ENCODE measurements at places on chromosomes 7 and 10. TPM values are rescaled to one million over a fixed set of nuclear protein-coding genes. Genes with fewer than 3 reads are reported as not detected.

The MYOZ1 gene
- total RNA-seq = 0.18 TPM

The CCDC146 gene
- 0.83 TPM for total RNA-seq

The SPDYE9 gene
- not detected for total RNA-seq

The IL6 gene
- total RNA-seq = 18.3 TPM

The ZNF107 gene
- 3.6 TPM for total RNA-seq

The LEP gene
- not detected for total RNA-seq

The TMEM225B gene
- total RNA-seq = 0.54 TPM

The ANLN gene
- 209 TPM for total RNA-seq

The KNDC1 gene
- total RNA-seq = 0.56 TPM

The VGF gene
- 0.18 TPM for total RNA-seq

GRCh38 chr10:27701938-27702537 lies 43.6 kb downstream of the MKX start:
- DNase-seq = no peak

DNA sequence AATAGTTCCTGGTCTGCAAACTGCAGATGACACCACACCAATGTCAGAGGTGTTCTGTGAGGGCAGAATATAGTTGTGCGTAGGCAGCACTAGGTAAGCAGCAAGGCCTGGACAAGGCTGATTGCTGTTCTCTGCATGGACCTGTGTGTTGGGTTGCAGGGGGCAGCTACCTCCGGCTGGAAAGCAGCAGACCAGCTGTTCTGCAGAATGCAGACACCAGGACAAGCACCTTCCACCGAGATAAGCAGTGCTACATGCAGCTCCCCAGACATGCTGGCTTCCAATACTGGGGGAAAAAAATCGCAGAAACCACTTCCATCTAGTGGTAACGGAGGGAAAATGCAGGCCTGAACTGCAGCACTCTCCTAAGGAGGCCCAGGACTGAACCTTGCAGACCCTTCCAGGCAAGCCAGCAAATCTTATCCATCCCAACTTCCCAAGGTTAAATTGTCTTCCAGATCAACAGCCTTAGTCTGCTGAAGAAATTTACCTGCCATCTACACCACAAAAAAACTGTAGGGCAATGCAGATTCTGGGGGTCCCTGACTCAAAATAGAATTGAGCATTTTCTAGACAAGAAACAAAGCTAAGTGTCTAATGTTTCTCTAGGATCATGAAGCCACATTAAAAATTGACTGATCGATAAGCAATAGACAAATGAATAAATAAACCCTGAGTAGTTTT lies 50.5 kb upstream of the COBL start:
- peak; percentile 26 for DNase-seq

DNA sequence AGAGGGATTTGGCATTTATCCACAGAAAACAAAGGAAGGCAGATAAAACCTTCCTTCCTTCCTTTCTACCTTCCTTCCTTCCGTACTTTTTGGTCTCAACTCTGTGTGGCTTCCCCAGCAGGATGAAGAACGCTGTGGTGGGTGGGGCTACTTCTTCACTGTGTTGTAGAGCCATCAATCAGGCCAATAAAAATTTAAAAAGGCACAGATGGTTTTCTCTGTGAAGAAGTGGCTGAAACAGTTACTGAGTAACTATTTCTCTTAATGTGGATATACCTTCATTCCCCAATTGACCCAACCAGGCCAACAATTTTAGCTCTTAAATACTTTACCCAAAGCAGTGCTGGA lies 75.8 kb downstream of the ZNF92 start:
- no peak for DNase-seq

- no peak for DNase-seq
Measured at GRCh38 chr7:138212314-138212713, 136.1 kb downstream of the AKR1D1 start.

DNA sequence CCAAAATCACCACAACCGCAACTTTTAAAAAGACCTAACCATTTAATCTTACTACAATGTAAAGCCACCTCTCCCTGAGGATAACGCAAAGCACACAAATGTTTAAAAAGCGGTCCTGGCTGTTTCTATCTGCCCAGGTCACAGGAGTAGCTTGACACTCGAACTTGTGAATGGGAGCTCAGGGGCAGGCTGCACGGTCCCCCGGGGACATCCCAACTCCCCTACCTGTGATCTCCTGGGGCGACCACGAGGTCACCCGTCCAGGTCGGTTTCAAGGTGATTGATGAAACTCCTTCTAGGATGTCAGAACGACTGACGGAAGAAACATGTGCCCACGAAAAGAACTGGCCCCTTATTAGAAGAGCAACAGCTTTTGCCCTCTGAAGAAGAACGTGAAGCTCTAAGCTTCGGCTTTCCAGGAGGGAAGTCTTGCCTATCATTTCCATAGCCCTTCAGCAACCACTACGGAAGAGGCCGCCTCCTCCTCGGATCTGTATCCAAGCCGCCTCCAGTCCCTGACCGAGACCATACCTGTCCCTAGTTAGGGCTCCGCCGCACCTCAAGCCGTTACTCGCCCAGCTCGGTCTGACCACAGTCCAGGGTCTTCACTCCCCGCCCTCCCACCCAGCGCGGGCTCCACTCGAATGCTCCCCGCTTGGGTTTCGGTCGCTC lies 459 bp downstream of the CYCS start:
- DNase-seq = no peak

DNA sequence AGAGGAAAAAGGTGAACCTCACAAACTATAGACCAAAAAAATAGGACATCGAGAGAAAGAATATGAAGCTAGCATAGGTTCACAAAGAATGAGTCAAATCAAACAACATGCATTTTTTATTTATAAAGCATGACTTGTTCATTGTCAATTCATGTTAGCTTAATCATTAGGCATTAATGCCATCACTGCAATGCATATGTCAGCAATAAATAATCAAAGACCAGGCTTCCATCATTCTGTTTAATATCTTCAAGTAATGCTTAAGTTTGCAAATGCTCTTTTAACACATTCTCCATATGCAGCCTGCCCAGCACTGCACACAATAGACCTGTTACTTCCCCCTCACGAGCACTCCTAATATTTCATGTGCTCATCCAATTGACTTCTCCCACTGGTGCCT lies 8.9 kb upstream of the MAGI2 start:
- DNase-seq = no peak

GRCh38 chr7:112790586-112791003 lies 402 bp upstream of the TMEM168 start:
- no peak for DNase-seq

- DNase-seq = no peak
Measured at GRCh38 chr10:96576277-96576980, 10.4 kb downstream of the TM9SF3 start.

DNA sequence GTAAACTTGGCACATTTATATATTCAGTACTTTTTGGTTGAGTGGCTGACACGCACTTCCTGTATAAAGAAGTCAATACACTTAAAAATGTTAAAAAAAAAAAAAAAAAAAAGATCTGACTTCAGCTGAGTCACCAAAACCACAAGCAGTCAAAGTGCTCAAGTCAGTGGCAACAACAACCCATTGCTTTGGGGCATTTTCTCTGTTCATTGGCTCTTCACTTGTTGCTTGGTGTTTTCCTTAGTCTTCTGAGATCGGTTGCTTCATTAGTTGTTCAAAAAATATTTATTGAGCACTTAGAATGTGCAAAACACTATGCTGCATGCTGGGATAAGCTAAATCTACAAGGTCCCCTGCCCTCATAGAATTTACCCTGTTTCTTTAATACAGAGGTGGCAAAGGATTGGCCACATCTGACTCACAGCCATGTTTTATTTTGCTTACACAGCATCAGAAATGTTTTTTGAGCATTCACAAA lies 63.7 kb downstream of the ZNRF2 start:
- DNase-seq = peak; percentile 88

DNA sequence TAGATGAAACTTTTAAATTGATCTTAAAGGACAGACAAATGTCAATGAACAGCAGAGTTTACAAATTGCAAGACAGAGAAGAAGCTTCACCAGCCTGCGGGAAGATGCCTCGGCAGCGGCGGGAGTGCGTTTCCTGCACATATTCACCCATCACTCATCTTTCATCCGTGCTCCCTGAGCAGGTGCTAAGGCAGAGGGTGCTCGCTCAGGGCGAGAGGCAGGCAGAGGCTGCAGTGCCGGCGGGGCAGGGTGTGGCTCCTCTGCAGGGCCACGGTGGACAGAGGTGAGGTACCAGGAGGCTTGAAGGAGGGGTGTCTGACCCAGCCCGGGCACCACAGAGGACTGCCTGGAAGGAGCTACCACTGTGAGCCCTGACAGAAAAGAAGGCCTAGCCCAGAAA lies 155.2 kb upstream of the PPP2R2D start:
- DNase-seq = no peak

DNA sequence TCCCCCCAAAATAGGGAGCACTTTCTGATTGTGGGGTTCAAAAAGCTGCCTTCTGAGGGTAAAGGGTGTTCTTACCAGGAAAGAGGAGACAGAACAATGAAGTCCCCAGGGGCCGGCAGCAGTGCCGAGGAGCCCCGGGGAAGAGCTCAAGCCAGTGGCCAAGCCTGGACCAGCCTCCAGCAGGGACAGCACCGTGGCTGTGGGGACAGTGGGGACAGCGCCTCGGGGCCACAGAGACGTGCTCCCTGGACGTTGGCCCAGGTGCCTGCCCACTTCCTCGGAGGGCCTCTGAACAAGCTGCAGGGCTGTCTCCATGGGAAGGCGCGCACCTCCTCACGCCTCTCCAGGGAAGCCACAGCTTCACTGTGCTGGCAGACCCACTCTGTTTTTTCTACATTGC lies 312.6 kb downstream of the PTPRN2 start:
- no peak for DNase-seq

- no peak for DNase-seq
Measured at GRCh38 chr7:16816824-16817223, 12.0 kb upstream of the AGR2 start.

- no peak for DNase-seq
Measured at GRCh38 chr7:51613911-51614357, 297.3 kb upstream of the COBL start.

DNA sequence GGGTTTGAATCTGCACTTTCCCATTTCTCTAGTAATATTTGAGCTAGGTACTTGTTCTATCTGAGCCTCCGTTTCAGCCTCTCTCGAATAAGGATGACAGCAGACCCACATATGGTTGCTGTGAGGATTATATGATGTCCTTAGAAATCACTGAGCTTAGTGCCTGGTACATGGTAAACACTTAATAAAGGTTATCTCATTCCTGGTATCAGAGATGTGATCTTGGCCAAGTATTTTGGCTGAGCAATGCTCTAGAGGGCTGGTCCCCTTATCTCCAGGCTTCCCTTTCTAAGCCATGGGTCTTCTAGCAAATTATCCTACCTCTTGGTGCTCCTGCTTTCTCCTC lies 407 bp upstream of the MKRN1 start:
- DNase-seq = no peak

GRCh38 chr10:32953277-32953927 lies 4.6 kb downstream of the ITGB1 start:
- DNase-seq = no peak

GRCh38 chr10:43822631-43823580 lies 174.2 kb upstream of the ZNF32 start:
- no peak for DNase-seq

DNA sequence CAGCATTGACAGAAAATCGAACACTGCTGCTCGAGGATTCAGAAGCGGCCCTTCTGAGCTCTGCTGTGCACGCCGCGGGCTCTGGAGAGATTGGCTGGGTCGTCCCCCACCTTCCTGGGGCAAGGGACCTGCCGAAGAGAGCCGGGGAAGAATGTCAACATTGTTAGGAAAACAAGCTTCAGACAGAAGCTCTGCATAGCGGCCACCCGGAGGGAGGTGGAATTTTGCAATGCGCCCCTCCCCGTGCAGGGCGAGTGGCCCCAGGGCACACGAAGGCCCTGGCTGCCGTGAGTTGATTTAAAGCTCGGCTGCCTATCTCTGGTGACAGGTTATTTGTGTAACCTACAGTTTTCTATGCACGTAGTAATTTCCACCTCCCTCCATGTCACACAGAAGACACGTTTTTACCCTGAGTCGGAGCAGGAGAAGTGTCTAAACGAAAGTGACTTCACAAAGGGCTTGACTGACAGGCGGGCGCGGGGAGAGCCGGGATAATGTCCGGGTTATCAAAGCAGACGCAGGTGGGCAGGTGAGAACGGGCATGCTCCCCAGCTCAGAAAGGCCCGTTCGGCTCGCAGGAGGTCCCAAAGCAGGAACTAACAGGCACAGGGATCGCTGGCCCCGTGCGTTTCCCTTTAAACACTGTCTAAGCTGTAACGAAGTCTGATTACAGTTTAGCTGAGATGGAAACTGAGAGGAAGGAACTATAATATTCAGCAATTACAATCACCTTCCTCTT lies 84.6 kb downstream of the PDGFA start:
- DNase-seq = no peak

GRCh38 chr7:34655384-34655783 lies 2.6 kb upstream of the NPSR1 start:
- no peak for DNase-seq

DNA sequence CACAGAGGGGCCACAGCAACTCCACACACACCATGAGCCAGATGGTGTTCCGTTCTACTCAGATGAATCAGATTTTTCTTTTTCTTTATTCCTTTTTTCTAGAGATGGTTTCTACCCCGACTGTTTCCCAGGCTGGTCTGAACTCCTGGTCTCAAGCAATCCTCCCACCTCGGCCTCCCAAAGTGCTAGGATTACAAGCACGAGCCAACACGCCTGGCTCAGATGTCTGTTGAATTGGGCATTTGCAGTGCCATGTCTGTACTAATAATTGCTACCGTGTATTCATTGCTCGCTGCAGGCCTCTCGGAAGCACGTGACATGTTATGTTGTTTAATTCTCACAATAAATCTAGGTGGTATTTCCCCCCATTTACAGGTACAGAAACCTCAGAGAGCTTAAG lies 67.2 kb downstream of the RABGEF1 start:
- no peak for DNase-seq

- peak; percentile 35 for DNase-seq
Measured at GRCh38 chr10:22605168-22605567, 109.2 kb downstream of the PIP4K2A start.

- peak; percentile 24 for DNase-seq
Measured at GRCh38 chr7:129748356-129749109, 137.0 kb downstream of the NRF1 start.

- peak; percentile 10 for DNase-seq
Measured at GRCh38 chr10:121873236-121873635, 54.6 kb downstream of the ATE1 start.

DNA sequence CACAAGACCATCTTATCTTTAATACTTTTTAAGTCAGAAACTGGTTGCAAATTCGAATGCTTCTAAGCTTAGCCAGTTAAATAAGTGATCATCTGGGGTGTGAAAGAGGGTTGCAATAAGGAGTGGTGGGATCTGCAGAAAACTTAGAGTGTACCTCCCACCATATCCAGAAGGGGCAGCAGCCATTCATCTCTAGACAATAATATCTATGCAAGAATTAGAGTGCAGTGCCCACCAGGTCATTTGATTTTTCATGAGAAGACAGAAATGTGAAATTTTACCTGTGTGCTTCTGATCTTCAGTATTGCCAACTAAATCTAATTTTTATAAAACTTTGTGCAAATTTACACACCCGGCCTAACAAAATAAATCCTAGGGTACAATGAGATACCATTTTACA lies 127.2 kb upstream of the SP4 start:
- no peak for DNase-seq

GRCh38 chr10:75513292-75513885 lies 82.0 kb downstream of the LRMDA start:
- DNase-seq = no peak

GRCh38 chr7:95686109-95686508 lies 86.2 kb upstream of the DYNC1I1 start:
- DNase-seq = peak; percentile 39

- peak; percentile 85 for DNase-seq
Measured at GRCh38 chr7:75534727-75535307, 42.7 kb downstream of the SPDYE5 start.

- peak; percentile 5 for DNase-seq
Measured at GRCh38 chr7:111183321-111183720, 92.4 kb downstream of the LRRN3 start.

- no peak for DNase-seq
Measured at GRCh38 chr7:87210506-87210905, 9.0 kb downstream of the TMEM243 start.

Data from IMR-90 (cell line).